ENCODE measurements at places on chromosomes 5 and 9.

GRCh38 chr5:139635606-139636206, 12.4 kb upstream of the CXXC5 start:
- peak; percentile 78 for DNase-seq

DNA sequence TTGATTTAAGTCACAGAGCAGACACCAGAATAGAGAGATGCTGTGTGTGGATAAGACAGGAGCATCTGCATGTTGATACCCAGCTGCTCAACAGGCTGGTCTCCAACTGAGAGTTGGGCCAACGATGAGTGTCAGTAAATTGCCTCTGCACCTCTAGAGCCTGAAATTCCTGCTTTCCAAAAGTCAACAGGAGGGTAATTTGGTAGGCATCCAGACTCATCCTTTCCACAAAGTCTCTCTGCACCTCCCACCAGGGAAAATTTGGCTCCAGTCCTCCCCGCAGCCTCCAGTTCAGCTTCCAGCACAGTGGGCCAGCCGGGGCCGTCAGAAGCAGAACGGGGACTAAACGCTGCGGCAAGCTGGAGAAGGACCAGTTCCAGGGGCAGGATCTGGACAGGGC, 136.9 kb downstream of the RFK start:
- DNase-seq = no peak

- peak; percentile 31 for DNase-seq
Measured at GRCh38 chr5:177431317-177432142, 5.1 kb downstream of the GRK6 start.

GRCh38 chr5:56055287-56055686, 60.5 kb upstream of the IL6ST start:
- no peak for DNase-seq

GRCh38 chr5:136246632-136247031, 53.7 kb upstream of the SMIM32 start:
- no peak for DNase-seq

DNA sequence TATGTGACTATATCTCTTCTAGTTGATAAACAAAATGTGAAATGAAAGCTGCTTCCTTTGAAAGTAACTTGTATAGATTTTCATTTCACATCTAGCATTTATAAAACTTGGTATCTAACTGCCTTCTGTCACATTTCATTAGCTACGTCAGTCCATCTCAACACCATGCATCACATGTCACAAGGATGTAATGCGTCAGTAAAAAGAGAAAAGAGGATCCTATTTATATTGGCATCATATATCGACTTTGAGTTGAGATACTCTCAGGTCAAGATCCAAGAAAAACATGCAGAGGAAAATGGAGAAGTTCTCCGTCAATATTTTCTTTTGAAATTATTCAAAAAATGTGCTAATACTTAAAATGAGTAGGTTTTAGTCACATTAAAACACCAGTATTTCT, 1211.2 kb downstream of the EFNA5 start:
- no peak for DNase-seq

DNA sequence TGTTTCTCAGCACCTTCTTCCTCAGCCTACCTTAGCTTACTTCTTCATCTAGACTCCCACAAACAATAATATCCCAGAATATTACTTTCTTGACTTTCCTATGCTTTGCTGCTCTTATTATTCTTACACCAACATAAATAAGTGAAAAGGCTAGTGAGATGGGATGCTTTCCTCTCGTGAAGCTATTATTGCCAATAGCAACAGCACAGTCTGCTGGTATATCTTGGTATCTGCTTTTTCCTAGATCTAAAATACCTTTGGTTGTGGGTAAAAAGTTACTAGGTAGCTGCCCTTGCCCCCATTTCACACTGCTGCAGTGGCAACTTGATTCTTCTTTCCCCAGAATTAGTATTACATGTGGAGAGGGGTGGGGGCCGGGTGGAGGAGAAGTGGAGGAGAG, 26.1 kb upstream of the GLIPR2 start:
- DNase-seq = no peak

GRCh38 chr5:2560435-2560834, 191.0 kb downstream of the IRX2 start:
- no peak for DNase-seq

- no peak for DNase-seq
Measured at GRCh38 chr9:111176511-111176910, 138.2 kb upstream of the LPAR1 start.

DNA sequence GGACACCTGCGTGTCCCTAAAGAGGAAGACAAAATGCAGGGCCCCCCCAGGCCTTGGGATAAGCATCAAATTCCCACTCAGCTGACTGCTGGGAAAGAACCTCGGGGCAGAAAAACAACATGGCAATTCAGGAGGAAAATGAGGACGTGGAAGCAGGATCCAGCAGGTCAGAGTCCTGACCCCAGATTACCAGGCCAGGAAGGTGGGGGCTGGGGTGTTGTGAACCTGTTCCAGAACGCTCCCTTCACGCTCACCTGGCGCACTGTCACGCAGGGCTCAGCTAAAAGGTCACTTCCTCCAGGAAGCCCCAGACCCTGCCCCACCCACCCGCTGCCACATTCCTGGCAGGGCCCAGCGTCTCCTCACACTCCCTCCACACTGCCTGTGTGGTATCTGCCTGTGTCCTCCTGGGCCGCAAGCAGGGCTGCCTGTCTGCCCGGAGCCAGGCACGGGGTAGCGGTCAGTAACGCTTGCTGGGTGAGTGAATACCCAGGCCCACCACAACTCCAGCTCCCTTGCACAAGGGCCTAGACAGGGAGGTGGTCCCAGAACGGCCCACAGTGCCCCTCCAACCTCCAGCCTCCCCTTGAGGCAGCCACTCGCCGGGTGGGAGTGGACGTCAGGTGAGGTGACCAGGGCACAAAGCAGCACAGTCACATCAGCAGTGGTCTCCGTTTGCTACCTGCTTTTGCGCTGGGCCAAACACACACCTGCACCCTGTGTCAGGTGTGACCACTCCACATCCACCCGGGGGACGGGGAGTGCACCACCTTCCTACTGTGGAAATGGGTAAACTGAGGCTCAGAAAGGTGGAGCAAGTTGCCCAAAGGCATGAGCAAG, 18.1 kb downstream of the VAV2 start:
- DNase-seq = no peak

- no peak for DNase-seq
Measured at GRCh38 chr9:84002344-84002743, 21.7 kb downstream of the RMI1 start.

DNA sequence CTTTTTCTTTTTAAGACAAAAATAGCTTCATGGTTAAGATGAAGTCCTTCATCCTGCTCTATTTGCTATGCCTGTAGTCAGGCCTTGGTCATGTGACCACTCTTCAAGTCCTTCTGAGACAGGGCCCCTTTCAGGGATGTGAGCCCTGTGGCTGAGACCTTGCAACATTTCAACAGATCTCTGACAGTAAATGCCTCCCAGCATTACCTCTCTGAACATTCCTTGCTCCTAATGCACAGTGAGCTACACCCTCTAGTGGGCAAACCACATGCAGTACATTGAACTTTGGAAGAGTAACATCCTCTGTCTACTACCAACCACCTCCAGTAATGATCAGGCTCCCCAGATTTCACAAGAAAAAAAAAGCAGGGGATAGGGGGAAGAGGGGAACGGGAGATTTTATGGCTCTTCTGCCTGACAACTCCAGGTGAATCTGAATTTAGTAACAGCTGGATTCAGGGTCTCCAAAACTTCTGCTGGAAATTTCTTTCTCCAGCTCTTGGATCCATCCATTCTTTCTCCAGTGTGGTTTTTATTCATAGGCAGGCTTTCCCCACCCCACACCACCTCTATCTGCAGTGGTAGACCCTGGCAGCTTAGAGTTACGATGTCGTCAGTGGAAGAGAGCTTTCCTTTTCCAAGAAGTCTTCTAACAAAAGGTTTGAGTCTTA, 8.9 kb upstream of the FBXO38 start:
- peak; percentile 75 for DNase-seq

DNA sequence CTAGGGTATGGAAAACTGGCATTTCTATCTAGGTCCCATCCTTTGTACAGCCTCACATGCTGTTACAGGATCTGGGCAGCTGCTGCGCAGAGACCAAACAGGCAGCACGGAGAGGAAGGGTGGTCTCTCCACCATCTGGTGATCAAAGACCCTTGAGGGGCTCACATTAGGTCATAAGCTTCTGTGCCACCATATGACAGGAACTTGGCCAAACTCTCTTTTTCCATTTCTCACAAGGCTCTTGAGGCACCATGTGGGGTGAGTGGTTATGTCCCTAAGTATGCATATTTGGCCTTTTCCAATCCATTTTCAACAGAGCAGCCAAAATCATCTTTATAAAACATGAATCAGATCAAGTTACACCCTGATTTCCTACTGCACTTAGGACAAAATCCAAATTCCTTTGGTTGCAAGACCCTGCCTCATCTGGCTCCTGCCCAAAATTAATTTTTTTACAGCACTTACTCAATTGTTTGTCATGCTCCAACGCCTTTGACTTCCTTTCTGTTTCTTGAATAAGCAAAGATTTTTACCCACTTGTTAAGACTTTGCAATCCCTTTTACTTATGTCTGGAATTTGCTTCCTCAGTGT, 730.0 kb downstream of the MAT2B start:
- DNase-seq = no peak

DNA sequence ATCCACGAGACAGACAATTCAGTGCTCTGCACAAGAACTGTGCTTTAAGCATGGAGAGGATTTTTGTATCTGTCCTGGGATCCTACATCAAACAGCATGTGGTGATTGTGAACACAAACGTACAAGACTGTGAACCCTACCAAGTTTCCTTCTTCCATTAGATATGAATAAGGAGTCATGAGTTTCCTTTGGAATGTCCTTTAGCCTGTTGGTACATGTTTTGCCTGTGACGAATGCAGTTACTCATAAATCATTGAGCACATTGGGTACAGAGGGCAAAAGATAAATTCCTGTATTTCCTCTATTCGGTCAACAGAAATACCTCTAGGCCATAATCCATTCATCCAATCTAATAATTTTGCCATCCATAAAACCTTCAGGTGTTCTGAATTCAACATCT, 61.5 kb downstream of the FXN start:
- DNase-seq = no peak

DNA sequence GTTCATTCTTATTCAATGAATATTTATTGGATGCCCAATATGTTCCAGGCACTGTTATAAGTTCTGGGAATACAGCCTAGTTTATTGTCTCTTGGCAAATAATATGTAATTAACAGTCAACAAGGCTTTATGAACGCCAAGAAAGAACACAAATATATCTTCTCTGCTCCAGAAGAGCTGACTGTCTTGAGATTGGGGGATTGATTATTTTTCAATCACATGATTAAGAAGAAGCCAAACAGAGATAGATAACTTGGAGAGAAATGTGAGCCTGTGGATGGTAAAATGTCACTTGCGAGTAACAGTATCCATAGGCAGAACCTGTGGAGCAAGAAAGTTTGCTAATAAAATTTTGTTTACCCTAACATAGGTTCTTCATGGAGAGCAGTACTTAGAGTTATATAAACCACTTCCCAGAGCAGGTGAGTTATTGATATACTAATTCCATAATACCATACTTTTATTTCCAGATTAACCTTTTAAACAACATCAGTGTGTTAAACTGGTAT, 49.4 kb downstream of the HSD17B4 start:
- DNase-seq = no peak
